ENCODE measurements at places on chromosomes 13 and 19. TPM values are rescaled to one million over a fixed set of nuclear protein-coding genes. Genes with fewer than 3 reads are reported as not detected.

The WASF3 gene
- 9.5 TPM for polyA plus RNA-seq

The ZNF283 gene
- polyA plus RNA-seq, result 3.0 TPM

The SLC17A7 gene
- polyA plus RNA-seq, result 0.09 TPM

The PDE4C gene
- polyA plus RNA-seq, result 0.06 TPM

DNA sequence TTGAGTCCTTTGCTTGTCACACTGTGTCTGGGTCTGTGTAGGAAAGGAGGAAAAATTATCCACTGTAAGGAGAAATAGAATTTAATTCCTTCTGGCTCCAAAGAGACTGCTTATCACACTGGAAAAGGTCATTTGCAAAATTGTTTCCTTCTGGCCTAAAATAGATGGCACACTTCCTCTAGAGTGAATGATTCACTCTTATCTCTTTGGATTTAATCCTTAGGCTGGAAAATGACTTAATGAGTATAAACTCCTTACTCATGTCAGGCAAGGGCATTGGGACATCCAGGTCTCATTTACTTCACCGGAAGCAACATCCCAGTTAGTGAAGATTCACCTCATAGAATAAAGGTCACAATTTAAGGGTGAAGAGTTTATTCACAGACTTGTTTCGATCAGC, 293.6 kb downstream of the OXGR1 start:
- DNase-seq, result no peak

DNA sequence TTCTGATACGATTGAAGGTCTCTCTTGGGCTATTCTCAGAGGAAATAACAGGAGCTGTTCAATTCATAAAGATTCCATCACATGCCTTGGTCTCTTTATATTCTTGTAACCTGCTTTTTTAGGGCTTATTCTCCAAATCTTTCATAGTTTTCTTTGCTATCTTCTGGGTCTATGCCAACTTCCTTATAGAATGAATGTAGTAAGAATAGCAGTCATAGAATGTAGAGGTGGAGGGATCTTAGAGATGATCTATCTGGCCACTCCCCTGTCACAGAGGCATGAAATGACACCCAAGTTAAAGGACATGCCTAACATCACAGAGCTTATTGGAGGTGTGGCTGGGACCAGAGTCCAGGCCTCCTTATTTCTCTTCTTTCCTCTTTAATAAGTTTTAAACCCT, 13.2 kb downstream of the LCP1 start:
- DNase-seq, result no peak

DNA sequence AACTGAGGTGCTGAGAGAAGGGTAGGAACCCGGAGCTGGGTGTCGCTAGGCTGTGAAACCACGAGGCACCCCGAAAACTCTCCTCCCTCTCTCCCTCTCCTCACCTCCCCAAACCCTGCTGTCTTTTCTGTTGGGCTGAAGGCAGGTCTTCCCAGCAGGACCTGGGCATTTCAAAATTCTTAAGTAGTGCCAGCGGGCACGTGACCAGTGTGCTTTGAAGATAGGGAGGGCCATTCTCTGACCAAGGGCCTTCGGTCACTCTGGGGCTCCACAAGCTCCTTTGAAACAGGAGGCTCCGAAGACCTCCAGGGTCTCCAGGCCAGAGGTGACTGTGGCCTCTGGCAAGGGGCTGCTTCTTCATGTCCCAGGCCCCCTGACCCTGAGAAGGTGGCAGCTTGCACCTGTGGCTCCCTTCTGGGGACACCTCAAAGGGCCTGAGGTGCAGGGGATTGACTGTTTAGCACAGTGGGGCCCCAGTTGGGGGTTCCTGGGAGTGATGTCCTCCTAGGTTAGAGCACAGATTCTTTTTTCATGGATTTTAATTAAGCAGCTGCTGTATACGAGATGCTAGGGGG, 48.3 kb downstream of the DNM2 start:
- no peak for DNase-seq

Data from BJ (cell line).